ENCODE measurements at places on chromosomes 7 and 10.
A peak's percentile ranks its signal among the peaks of the same experiment; 100 is the strongest.

- DNase-seq = no peak
Observed at GRCh38 chr7:1455241-1455939, 3.9 kb downstream of the MICALL2 start.

DNA sequence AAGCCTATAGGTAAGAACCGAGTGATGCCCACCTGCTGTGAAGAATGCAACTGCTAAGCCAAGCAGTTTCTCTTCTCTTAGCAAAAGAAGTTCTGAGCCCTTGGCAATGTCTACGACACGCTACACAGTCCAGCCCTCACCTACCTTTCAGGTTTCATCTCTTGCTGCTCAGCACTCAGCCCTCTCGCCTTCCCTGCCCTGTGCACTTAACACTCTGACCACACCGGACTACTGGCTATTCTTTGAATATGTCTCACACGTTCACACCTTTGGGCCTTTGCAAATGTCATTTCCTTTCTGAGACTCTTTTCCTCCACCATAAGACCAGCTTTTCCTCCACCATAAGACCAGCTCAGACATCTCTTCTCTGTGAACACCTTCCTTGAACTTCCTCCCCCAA, 67.0 kb upstream of the ITGB1 start:
- no peak for DNase-seq

DNA sequence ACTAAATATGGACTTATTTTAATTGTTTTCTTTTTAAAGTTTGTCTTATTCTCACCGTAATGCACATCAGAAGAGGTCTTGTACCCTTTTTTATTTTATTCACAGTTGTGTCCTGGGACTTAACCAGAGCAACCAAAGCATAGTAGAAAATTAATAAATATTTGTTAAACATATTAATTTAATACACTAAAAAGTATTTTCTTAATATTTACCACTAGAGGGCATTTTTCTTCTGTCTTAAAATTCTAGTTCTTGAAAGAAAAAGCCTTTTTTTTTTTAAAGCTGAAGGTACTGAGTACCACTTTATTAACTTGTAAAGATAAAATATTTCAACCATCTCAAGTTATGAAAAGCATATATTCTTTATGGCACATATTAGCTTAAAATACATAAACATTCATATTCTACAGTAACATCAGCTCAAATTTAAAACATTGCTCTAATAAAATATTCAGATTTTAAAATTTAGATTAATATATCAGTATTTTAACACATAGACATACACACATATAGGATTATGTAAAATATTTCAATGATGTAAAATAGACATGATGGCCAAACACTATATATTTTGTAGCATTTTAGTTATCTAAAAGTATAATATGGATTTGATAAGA, 260.4 kb downstream of the SEMA3A start:
- no peak for DNase-seq

DNA sequence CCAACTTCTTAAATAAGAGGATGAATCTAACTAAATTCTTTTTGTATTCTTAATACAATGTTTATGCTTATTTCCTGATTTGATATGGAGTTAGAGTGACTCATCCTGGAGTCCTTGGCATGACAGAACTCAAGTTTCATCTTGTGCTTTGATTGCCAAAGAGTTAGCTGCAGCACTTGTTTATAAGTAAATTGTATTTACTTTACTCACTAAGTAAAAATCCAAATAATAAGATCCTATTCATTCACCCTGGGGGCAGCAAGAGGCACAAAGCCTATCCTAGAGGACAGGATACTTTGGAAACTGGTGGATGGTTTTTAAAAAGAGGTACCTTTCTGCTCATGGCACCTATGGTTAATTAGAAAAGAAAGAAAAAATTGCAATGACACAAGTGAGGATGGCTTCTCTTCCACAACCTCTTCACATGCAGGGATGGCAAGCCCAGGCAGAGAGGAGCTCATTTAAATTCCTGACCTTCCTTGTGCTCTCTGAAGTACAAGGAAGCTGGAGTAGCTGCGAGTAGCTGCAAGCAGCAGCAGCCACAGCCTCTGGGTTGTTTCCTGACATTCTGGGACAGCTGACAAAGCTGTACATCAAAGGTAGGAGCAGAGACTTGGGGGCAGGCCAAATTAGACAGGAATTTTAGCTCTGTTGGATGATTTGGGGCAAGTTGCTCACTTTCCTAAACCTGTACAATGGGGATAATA, 28.5 kb upstream of the CROT start:
- no peak for DNase-seq

- no peak for DNase-seq
Observed at GRCh38 chr7:34904987-34905386, 132.3 kb downstream of the DPY19L1 start.

GRCh38 chr10:12382157-12382548, 32.8 kb downstream of the CAMK1D start:
- DNase-seq = no peak

DNA sequence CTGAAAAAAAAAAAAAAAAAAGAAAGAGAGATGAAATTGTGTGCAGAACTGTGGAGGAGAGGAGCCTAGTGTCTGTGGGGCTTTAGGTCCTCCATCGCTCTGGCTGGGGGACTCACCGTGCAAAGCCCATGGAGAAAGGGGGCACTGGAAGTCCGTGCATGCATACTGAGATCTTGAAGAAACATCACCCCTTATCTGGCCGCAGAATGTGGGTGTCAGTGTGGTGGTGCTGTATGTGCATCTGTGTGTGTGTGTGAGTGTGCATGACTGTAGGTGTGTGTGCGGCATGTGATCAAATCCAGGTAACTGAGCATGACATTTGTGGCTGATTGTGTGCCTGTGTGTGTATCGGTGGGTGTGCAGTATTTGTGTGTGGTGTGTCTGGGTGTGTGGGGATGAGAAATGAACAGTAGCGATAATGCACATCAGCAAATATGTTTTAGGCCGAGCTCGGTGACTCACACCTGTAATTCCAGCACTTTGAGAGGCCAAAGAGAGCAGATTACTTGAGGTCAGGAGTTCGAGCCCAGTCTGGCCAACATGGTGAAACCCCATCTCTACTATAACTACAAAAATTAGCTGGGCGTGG, 8.8 kb upstream of the CLDN3 start:
- no peak for DNase-seq

GRCh38 chr7:100011516-100011915, 3.9 kb upstream of the ZKSCAN1 start:
- no peak for DNase-seq

DNA sequence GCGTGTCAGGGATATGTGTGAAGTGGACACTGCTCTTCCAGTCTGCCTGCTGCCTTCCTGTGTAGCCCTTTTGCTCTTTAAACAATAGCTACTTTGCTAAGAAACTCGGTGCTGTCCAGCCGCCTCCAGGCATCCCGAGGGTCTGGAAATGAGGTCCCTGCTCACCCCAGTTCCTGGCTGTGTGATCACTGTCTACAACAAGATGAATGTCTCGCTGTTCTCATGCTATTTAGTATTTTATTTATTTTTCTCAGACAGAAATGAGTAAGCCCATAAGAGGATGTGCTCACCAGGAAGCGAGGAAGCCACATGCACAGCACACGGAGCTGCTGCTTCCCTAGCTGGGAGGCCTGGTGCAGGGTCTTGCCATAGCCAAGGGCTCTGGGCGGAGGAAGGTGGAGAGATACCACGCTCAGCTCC, 167.0 kb upstream of the PITRM1 start:
- DNase-seq = no peak

- no peak for DNase-seq
Observed at GRCh38 chr10:47061776-47062175, 150.5 kb downstream of the PTPN20 start.

- no peak for DNase-seq
Observed at GRCh38 chr7:134562136-134562535, 13.2 kb downstream of the AKR1B15 start.

DNA sequence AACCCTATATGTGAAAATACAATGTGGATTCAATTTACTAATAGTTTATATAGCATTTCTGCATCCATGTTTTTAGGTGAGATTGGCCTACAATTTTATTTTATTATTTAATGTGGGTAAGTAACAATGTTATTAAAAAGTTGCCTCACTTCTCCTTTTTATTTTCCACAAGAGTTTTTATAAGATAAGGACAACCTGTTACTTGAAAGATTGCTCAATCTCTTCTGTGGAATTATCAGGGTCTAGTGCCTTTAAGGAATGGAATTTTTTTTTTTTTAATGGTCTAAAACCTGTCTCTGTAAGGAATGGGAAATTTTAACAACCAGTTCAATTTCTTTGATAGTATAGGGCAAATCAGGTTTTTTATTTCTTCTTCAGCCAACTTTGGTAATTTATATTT, 53.9 kb upstream of the RAB18 start:
- DNase-seq = no peak

DNA sequence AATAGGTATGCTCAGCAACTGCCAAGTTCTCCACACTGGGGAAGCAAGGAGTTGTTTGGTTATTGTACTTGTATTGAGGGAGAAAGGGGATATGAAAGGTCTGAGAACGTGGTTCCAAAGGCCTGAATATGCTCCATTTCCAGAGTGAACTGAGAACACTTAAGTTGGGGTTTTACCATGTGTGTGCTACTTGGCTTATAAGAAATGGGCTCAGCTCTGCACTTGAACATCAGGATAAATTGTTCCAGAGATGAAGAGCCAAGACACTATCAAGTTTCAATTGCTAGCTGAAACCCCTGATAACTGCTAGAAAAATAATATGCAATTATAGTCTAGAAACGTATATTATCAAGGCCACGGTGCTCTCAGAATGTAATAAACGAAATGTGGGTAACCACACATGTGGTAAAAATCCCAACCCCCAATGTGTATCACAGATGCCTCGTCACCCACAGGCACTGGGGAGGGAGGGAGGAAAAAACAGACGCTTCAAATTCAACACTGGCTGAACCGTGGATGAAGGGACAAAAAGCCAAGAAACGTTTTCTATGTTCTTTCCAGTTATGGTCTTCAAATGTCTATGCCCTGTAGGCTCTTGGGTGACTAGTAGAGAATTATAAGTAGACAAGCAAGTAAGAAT, 16.3 kb downstream of the ELMO1 start:
- DNase-seq = no peak

GRCh38 chr7:27575613-27576012, 87.1 kb downstream of the HIBADH start:
- no peak for DNase-seq

GRCh38 chr7:130345725-130346124, 1.1 kb downstream of the CPA5 start:
- DNase-seq = no peak

GRCh38 chr10:131946321-131946751, 35.4 kb downstream of the BNIP3 start:
- DNase-seq = no peak

DNA sequence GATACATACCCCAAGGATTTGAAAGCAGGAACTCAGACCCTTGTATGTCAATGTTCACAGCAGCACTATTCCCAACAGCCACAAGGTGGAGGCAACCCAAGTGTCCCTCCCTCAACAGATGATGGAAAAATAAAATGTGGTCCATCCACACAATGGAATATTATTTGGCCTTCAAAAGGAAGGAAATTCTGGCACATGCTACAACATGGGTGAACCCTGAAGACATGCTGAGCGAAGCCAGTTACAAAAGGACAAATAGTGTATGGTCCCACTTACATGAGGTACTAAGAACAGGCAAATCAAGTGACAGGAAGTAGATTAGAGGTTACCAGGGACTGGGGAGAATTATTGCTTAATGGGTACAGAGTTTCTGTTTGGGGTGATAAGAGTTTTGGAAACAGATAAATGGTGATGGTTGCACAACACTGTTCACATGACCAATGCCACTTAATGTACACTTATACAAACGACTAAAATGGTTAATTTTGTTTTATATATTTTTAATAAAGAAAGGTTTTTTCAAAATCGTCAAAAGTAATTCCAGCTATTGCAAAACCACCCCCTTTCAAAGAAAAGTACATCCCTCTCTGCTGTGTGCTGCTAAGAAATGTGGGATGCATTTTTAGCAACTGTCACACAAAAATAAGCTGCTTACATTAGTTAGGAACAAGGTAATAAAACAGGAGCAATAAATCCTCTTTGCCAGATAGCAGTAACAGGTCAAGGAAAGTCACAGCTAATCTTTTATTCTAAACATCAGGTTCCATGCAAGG, 85.7 kb downstream of the GRB10 start:
- no peak for DNase-seq

- DNase-seq = no peak
Observed at GRCh38 chr7:23715099-23715498, 5.1 kb downstream of the STK31 start.

GRCh38 chr7:70660154-70660818, 471.7 kb upstream of the GALNT17 start:
- DNase-seq = no peak

DNA sequence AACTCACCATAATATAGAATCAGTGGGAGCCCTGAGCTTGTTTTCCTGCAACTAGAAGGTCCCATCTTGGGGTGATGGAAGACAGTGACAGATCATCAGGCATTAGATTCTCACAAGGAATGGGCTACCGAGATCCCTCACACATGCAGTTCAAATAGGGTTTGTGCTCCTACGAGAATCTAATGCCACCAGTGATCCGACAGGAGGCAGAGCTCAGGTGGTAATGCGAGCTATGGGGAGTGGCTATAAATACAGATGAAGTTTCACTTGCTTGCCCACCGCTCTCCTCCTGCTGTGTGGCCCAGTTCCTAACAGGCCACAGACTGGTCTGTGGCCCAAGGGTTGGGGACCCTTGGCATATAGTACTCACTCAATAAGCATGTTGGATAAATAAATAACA, 93.4 kb downstream of the POU6F2 start:
- no peak for DNase-seq

GRCh38 chr7:95772298-95772770, at the start of gene DYNC1I1:
DYNC1I1 (plus strand) TSS chr7:95772554; CDS start chr7:95804730, 32,176 bp downstream.
- DNase-seq = peak; percentile 83

DNA sequence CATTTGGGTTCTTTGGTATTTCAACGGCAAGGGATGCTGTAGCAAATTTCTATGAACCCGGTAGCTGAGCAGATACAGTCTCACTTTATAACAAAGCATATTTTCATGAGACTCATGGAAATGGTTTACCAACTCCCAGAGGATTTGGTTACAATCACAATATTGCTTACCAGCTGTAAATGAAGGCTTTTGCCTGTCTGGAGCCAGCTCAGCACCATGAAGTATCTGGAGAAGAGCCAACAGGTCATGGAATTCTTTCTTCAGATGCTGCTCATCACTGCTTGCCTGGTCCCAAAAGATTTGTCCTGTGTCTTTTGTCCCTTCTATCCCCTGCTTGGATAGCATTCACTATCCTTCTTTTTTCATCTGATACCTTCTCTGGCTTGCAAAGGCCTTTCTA, 316.9 kb upstream of the PHYHIPL start:
- no peak for DNase-seq
